Activated CD4-positive, alpha-beta memory T cell treated with anti-CD3 and anti-CD28 coated beads, Interleukin-2, amount 10 ng/mL, durations not matched to agents 7 days and 5 days (primary cell): ENCODE measurements at places on chromosomes 11 and 22. TPM values are rescaled to one million over a fixed set of nuclear protein-coding genes. Genes with fewer than 3 reads are reported as not detected.

- DNase-seq: no peak
These were observed 515.1 kb downstream of the TBC1D22A start for GRCh38 chr22:47277531-47277930.

- DNase-seq: no peak
These were observed 39.1 kb downstream of the SNX19 start for GRCh38 chr11:130876931-130877915.

GRCh38 chr11:62905296-62905695 is 15.9 kb downstream of the CHRM1 start:
- DNase-seq: no peak

DNA sequence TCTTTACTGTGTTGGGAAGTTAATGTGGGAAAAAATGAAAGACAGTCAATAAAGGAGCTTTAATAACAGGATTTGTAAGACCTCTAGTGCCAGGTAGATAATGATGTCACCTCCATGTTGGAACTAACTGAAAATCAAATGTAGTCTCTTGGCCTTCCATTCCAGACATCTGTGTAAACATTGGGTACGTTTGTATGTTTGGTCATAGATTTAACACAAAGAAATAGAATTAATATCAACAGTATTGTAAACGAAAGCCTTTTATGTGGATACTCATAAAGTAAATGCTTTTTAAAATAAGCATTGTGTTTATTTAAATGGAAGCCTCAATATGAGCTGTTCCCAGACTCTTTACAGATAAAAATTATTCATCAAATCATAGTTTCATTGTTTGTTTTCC is 605.7 kb downstream of the METTL15 start:
- no peak for DNase-seq

DNA sequence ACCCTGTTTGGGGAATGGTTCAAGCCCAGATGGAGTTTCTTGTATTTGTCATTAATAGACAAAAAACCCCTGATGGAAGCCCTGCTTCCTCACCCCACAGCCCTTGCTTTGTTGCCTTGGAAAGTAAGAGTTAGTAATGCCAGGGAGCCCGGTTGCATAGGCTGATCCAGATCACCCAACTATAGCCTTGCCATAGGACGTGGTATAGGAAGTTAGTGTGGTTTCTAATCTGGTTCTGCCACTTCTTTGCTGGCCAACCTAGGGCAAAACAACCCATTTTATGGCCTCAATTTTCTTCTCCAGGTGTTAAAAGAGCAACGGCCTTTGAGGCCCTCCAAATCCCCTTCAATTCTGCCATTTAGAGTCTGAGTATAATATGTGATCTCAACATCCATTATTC is 97.9 kb downstream of the STIM1 start:
- no peak for DNase-seq

DNA sequence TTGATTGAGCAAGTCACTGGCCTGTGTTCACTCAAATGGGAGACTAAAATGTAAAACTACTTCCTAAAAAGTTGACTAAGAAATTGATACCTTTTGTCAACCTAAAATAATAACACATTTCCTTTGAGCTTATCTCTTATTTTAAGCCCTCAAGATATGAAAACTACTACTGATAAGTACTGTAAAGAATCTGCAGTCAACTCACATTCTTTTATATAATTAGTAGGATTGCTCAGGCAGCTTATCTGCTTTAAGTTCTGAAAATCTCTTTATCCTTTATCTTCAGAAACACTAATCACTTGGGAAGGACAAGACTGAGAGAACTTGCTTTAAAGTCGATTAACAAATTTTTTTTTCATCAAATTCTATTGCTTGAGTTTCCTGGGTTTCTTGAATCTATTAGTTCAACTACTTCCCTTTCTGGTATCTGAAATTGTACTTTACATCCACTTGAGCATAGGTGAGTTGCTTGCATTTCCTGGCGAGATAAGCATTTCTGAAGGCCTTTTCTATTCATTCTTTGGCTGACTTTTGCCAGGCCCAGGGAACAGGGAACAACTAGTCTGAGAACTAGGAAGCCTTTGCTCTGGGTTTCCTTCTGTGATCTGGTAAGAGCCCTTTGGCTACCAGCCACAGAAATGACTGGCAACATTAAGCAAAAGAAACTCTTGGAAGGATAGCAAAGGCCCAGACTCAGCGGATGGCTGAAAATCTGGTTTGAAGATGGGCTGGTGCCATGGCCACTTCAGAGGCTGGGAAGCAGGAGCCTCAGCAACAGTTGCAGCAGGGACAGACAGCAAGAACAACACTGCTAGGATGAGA is 19.3 kb upstream of the CSRP3 start:
- no peak for DNase-seq

DNA sequence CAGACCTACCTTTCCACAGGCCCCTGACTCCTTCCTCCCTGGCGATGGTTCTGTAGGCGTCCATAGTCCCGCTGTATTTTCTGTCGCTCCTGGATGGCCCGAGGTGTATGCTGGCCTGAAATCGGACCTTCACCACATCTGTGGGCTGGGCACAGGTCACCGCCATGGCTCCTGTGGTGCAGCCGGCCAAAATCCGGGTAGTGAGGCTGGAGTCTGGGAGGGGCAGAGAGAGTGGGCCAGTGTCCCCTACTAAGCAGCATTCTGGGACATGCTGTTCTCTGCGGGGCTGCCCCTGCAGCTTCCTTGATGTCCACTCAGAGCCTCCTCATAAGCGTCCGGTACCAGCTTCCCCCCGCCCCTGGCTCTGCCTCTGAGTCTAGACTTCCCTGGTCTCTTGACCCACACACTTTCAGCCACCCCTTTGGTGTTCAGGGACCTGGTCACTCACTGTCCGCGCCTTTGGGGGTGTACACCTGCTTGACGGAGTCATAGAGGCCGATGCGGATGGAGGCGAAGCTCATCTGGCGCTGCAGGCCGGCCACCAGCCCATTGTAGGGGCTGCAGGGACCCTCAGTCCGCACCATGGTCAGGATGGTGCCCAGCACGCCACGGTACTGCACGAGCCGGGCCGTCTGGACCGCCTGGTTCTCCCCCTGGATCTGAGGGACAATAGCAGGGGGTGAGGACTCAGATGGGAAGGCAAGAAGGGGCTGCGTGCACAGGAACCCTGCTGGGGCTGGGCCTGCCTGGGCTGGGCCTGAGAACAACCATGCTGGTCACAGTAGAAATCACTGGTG is 3.0 kb downstream of the UCP3 start:
- DNase-seq: no peak

DNA sequence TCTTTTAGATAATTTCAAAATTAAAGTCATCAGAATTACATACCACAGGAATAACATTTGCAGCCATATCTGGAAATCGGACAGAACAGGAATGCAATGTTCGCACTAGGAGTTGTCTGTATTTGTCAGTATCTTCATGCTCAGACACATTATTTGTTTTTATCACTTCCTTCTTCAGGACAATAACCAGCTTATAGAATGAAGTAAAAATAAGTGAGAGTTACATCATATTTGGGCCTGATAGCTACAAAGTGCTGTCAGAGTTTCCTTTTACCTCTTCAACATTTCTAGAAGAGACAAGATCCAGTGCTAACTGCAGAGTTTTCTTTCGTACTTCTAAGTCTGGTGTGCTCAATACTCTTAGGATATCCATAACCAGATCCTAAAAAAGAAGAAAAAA is 18.9 kb downstream of the COPB1 start:
- DNase-seq: no peak

DNA sequence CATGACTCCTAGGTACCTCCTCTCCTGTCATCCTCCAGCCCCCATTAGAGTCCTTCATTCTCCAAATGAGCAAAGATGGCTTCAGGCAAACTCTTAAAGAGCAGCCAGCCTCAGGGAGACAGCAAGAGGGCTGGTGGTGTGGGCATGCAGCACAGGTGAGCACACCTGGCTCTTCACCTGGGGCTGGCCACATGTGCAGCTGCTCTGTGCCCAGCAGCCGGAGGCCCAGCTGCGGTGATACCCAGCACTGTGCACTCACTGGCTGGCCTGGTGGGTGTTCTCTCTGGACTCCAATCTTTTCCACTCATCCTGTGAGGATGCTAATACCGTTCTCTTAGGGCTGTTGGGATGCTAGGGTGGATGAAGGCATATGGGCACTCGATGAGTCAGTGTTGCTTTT is 106.1 kb upstream of the PARVA start:
- DNase-seq: no peak

- no peak for DNase-seq
These were observed 138.5 kb upstream of the CTSC start for GRCh38 chr11:88475991-88476418.

DNA sequence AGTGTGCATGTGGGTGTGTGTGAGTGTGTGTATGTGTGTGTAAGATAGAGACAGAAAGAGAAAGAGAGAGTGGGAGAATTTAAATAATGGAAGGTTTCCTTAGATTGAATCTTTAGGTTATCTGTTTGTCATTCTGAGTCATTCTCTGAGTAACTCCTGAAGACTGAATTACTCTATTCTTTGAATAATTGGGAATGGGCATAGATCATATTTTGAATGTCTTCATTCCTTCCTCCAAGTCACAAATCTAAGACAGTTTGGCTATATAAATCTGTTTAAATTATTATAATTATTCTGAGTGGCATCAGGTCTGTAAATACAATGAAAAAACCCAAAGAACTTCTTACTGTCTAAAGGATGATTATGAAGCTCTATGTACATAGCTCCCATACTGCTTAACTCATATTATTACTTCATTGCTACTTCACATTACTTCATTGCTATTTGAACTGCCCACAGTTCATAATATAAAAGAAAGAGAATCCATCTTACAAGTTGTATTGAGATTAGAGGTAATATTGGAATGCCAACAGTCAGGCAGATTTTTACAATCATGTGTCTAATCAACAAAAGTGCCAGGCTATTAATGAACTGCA is 346.6 kb upstream of the CCDC179 start:
- DNase-seq: no peak

- DNase-seq: no peak
These were observed 111.9 kb downstream of the MED15 start for GRCh38 chr22:20619045-20619892.

- DNase-seq: no peak
These were observed 81.7 kb upstream of the APOA1 start for GRCh38 chr11:116918925-116919655.

GRCh38 chr11:13333456-13333957 is 55.9 kb downstream of the BMAL1 start:
- no peak for DNase-seq

DNA sequence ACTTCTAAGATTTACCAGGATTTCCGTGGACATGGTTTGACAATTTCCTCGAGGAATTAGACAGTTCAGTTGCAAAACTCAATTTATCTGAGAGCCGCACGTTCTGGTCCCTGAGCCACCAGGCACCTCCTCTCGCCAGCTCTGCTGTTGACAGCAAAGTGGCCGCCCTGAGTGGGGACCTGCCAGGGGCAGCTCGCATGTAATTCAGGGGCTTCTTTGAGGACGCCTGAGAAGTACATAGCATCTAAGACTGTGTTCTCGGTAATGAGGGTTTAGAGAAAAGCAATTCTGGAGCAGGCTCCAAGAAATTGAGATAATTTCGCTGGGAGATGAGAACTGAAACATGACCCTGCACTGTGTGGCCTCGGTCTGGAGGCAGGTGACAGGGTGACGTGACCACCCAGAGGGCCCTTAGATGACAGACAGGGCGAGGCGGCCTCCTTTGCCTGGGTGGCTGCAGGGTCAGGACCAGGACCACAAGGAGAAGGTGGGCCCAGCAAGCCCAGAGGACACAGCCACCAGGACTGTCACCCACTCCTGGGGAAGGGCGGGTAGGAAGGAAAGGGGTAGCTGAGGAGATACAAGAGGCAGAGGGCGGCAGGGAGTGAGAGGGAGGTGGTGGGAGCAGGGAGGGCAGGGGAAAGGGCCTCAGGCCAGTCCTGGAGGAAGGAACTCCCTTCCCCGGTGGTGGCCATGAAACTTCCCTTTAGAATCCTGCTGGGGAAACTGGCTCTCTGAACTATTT is 55.0 kb downstream of the RTL6 start:
- no peak for DNase-seq

GRCh38 chr22:38484244-38484643 is 16.3 kb downstream of the KDELR3 start:
- DNase-seq: no peak

GRCh38 chr11:113199866-113200265 is 114.5 kb upstream of the TTC12 start:
- no peak for DNase-seq

DNA sequence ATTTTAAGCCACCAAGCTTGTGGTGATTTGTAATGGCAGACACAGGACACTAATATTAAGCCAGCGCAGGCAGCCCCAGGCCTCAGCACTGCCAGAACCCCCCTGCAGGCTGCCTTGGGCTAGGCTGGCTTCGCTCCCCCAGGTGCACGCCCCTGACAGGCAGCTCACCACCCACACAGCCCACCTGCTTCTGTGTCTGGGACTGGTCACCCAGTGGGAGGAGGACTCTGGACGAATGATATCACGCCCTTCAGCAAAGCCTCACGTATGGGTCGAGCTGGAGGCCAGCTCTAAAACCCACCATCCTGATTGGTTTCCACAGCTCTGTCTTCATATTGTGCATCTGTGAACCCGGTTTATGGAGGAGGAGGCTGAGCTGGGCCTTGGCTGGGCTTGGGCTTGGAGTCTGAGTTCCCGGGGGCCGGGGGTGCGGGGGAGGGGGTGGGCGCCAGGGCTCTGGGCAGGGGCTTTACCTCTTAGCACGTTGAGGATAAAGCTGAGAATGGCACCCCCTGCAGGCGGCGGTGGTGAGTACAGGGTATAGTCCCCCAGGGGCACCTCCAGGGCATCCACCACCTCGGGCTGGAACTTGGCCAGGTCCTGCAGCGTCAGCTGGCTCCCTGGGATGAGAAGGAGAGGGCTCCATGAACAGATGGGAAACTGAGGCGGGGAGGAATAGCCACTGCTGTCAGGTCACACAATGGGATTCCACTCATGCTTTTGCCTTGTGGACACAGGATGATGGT is 13.8 kb downstream of the GGT5 start:
- DNase-seq: peak; percentile 71

DNA sequence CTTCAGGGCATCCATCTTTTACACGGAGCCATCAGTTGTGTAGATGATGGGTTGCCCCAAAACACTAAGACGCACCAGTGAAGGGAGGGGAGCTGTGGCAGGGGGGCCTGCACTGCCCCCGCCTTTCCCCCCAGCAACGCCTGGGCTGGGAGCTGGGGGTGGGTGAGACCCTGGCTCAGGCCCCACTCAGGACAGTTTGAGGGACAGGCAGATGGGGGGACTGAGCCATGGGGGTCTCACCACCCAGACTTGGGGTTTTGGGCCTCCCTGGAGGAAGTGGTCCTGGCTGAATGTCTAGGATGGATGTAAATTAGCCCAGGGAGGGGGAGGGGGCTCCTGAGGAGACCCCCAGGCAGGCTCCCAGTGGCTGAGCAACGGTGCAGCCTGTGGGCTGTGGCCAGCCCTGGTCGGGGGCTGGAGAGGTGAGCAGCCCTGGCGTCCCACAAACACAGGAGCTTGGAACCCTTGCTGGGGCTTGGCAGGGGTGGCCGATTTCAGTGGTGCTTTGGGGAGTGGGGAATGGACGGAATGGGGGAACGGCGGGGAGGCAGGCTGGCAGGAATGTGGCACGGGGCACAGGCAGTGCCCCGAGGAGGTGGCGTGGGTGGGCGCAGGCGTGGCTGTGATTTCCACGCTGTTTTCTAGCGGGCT is 6.1 kb downstream of the PARVB start:
- DNase-seq: no peak

- no peak for DNase-seq
These were observed 12.5 kb downstream of the EIF4G2 start for GRCh38 chr11:10796191-10796590.

CD248 gene
- not detected for total RNA-seq

NAALAD2 gene
- not detected for total RNA-seq

RAPSN gene
- 0.30 TPM for total RNA-seq

MRPL40 gene
- 24.6 TPM for total RNA-seq

DEUP1 gene
- total RNA-seq: not detected
